CD4-positive, alpha-beta T cell (primary cell): ENCODE measurements at places on chromosomes 6 and 20.
A peak's percentile ranks its signal among the peaks of the same experiment; 100 is the strongest.

DNA sequence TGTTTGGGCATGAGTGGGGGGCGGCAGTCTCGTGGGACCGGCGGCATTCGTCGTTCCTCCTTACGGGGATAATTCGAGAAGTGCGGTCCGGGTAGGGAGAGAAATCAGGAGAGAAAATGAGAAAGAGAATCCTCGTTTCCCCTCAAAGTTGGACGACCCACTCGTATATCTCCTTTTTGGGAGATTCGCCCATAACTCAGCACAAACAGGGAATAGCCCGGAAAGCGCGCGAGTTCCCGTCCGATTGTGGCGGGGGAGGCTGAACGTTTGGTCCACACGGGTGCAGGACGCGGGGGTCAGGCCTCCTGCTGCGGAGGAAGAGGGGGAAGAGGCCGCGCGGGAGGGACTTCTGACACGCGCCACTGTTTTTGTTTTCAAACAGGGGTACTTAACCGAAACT lies 42.4 kb downstream of the POPDC3 start:
- DNase-seq: no peak

GRCh38 chr6:91720324-91720723 lies 1133.5 kb upstream of the MAP3K7 start:
- DNase-seq: no peak

- DNase-seq: no peak
Measured at GRCh38 chr6:113824411-113824810, 32.7 kb upstream of the MARCKS start.

GRCh38 chr6:79864421-79864820 lies 82.9 kb downstream of the ELOVL4 start:
- DNase-seq: no peak

GRCh38 chr6:167828325-167828956 lies 1.7 kb downstream of the AFDN start:
- no peak for DNase-seq

- DNase-seq: no peak
Measured at GRCh38 chr20:57308451-57309271, 20.9 kb upstream of the SPO11 start.

DNA sequence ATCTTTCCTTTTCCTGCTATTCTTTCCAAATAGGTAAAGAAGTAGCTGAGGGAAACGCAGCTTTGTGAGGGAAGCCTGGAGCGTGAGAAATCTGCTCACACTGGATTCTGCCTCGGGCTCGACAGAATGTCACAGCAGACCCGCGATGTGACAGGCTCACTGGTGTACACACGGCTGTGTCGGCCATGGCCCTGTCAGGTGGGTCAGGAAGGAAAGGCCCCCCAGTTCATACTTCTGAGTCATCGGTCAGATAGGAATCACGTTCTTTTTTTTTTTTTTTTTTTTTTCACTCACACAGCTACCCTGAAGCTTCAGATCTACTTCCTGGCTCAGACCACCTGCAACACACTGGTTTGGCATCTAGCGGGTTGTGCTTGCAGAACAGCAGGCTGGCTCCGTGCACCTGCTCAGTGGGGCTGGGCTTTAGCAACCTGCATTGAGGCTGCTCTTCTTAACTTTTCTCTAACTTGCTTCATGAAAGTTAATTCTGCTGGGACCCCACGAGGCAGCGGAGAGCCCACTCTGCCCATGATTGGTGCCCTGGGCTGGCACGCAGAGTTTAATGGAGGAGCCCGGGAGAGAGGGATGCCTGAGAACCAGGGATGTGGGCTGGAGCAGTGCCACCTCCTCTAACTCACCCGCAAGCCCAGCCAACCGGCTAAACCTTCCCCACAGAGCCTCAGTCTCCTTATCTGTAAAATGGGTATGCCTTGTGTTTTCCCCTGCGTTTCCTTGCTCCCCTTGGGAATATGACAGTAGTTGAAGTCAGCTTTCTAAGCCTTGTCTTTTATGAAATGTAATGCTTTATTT lies 61.5 kb upstream of the FNDC1 start:
- peak; percentile 81 for DNase-seq

- DNase-seq: no peak
Measured at GRCh38 chr6:134253681-134254080, 64.2 kb downstream of the SGK1 start.
